Hematopoietic multipotent progenitor cell treated with erythropoietin and hydrocortisone succinate and interleukin-3 and kit ligand, for 8 days (in vitro differentiated cells): ENCODE measurements at places on chromosomes 5 and 9.

- DNase-seq: no peak
Observed at GRCh38 chr5:2508514-2508913, 243.0 kb downstream of the IRX2 start.

DNA sequence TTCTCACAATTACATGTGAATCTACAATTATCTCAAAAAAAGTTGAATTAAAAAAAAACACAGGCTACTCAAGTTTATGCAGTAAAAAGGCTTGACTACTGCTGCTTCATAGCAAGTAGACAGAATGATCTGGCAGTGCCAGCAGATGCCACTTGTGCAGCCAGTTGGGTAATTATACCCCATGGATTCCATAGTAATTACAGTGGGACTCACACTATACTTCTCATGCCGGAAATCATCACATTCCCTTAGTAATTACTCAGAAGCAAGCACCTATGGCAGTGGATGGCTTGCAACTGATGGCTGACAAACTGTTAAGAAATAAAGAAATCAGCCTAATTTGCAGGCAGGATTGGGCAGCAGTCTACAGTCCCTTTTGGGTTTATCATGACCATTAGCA is 463.2 kb upstream of the KLF4 start:
- no peak for DNase-seq

GRCh38 chr5:107919361-107919760 is 248.6 kb upstream of the EFNA5 start:
- no peak for DNase-seq

DNA sequence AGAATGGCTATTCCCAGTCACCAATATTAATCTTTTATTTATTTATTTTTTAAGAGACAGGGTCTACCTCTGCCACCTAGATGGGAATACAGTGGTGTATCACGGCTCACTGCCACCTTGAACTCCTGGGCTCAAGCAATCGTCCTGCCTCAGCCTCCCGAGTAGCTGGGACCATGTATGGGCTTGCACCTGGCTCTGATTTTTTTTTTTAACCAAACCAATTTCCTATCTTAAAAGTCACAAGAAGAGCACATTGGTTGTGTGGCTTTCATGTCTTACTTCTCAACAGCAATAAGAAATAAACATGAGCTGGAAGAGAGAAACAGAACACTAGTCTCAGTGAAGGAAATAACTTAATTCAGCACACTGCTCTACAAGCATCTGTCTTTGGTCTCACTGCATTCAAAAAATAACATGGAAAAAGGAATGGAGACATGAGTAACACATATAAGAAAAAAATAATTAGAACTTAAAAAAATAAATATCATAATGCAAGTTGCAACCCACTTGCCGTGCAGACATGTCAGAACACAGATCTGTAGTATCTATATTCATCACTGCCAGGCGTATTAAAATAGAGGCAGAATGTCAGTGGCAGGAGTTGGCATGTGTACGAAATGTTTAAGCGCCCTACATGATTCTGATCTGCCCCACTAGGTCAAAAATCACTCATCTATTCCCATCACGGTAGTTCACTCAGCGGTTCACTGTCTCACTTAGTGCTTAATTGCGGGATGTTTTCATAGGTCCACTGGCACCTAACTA is 66.4 kb downstream of the EFNA5 start:
- DNase-seq: no peak

- DNase-seq: peak; percentile 82
Observed at GRCh38 chr9:113580041-113580953, 116.8 kb downstream of the RGS3 start.

DNA sequence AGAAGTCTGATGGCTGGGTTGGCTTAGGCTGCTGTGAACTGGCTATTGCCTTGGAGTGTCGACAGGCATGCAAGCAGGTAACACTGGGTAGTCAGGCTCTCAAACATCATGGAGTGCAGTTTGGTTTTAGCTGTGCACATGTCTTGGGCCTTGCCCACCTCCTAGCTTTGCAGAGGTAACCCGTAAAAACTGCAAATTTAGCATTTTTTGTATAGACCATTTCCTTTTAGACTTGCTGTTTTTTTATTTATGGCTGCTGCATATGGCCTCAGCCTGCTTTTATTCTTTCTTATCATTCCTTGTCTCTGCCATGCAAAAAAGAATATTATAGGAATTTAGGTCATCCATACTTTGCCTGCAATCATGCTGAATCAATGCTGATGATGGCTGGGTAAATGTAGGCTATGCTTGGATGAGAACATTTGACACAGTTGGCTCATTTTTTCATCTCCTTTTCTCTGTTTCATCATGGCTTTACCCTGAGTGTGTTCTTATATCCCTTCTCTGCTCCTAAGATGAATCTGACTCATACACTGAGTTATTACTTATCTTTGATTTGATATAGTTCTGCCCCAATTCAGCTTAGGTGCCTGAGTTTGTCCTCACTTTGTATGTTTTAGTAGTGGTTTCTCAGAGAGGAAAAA is 27.2 kb downstream of the RECK start:
- no peak for DNase-seq
